ENCODE measurements at places on chromosomes 3 and 15.
A peak's percentile ranks its signal among the peaks of the same experiment; 100 is the strongest.

GRCh38 chr3:111073218-111073617, 1.6 kb downstream of the NECTIN3 start:
- DNase-seq: no peak

DNA sequence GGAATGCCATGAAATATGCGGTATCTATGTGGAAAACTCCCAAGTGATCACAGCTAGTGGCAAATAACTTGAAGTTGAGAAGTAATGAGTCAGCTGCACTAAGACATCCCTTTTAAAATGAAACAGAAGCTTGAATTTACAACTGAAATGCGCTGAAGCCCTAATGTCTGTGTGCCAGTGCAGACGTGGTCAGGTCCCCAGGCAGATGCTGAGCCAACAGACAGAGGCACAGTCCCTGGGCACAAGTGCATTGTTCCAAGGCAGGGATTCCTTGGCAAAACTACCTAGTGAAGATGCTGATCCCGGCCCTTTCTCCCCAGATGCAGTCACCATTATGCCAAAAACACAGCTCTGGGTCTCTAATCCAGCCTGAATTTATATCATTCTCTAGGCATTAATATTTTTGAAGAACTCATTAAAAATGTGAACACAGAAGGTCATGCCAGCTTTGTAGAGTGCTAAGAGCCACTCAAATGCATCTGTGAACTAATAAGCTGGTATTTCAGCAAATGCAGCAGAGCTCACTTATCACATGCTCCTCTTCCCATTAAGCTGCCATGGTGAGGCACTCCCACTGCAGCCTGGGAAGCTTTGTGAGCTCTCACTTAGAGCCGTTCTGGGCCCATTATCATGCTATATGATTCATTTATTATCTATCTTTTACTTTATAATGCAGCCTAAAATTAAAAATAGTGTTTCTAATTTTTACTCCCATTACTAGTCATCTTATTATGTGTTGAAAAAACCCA, 200.1 kb downstream of the GABRB3 start:
- no peak for DNase-seq

DNA sequence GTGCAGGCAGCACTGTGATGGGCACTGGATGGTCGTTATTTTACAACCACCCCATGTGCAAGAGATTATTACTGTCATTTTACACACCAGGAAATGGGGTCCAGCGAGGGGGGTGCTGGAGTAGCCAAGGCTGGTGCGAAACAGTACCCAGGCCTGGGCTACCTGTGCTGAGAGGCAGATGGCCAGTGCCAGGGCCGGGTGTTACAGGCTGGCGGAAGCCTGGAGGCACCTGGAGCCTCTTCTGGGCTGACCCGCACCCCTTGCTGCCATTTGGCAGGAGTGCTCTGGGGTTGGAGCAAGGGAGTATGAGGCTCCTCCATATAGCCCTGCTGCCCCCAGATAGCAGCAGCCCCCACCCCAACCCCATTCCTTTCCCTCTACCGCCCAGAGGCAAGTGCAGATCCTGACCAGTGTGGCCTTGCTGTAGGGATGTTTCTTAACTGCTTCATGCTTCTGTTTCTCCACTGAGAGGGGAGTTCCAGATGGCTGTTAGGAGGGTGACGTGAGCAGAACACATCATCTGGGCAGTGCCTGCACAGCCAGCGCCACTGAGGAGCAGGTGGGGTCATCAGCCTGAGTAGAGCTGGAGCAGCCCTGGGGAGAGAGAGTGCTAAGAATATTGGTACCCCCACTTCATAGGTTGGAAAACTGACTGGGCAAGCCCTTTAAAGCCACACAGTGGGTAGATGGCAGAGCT, 15.3 kb downstream of the SNX33 start:
- DNase-seq: no peak

GRCh38 chr3:120795959-120796358, 53.4 kb downstream of the GTF2E1 start:
- no peak for DNase-seq

- DNase-seq: no peak
These were observed 116.0 kb downstream of the P3H2 start for GRCh38 chr3:190004656-190005055.

- no peak for DNase-seq
These were observed 284.1 kb downstream of the IL5RA start for GRCh38 chr3:2826036-2826435.

DNA sequence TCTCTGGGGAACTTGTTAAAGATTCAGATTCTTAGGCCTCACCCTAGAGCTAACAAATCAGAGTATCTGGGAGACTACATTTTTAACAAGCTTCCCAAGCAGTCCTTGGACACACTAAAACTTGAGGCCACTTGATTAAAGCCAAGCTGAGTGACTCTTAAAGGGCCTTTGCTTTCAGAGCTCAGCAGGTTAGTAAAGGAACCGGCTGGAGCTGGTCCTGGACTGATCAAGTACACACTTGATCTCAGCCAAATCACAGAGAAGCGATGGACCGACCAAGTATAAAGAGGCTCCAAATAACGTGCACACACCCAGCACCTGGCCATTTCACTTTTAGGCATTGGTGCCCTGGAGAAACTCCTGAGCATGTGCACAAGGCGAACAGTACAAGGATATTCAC, 12.9 kb upstream of the TM6SF1 start:
- no peak for DNase-seq

- DNase-seq: no peak
These were observed 2.3 kb downstream of the B3GNT5 start for GRCh38 chr3:183255348-183255730.

DNA sequence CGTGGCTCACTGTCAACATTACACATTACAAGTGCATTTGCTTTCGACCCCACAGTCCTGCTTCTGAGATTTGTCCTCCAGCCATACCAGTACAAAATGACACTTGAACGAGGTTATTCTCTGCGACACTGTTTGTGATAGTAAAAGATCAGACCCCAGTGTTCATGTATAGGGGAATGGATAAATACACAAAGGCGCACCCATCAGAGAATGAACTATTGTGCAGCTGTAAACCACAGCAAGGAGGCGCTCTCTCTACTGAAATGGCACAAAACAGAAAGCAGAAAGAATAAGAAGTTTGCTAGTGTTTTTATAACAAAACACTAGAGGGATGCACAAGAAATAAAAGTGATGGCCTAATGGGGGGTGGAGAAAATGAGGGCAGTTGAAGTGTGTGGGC, 4.9 kb upstream of the CHSY1 start:
- DNase-seq: no peak

GRCh38 chr15:75198560-75199356, 2.9 kb upstream of the C15orf39 start:
- peak; percentile 50 for DNase-seq

- DNase-seq: no peak
These were observed 321.5 kb upstream of the IGF1R start for GRCh38 chr15:98326804-98327203.

DNA sequence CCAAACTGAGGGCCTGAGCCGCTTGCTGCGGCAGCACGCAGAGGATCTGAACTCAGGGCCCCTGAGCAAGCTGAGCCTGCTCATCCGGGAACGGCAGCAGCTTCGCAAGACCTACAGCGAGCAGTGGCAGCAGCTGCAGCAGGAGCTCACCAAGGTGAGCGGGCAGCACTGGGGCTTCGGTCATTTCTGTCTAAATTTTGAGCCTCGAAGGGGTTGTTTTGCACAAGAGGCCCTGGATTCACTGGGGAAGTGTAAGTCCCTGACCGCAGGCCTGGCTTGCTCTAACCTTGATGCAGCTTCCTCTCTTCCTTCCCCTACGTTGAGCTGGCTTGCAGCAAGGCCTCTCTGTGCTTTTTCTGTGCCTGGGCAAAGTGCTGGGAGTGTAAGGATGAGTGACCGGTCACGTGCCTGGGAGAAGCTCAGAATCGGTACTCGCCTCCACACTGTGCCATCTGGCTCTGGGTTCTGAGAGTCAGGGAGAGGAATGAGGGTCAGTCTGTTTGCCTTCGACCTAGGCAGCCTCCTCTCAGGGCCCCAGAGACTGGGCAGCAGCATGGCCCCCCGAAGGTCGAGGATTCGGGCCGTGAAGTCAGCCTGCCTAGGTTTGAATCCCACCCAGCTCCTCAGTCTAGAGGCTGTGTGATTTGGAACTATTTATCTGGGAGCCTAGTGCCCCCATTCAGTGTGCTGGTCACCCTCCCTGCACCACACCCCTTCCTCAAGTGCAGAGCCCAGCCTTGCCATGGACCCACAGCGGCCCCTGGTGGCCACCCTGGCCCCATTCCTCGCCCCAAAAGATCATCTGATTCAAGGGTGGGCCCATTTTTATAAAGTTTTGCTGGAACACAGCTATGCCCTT, 1.4 kb downstream of the FES start:
- no peak for DNase-seq

DNA sequence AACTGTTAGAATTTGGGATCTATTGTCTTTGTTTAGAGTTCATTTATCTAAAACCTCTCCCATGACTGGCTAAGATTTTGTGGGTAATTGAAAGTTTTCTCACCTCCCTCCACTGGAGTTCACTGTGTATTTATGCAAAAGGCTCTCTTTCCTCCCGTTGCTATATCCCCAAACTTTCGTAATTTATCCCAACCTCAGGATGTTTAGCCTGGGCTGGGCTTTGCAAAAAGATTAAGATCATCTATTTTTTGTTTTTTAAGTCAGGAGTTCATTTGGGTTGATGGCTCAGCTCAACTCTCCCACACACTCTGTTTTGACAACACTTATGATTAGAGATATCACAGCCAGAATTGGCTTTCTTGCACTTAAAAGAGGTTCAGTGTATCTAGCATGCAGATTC, 27.0 kb downstream of the SUCNR1 start:
- DNase-seq: no peak

DNA sequence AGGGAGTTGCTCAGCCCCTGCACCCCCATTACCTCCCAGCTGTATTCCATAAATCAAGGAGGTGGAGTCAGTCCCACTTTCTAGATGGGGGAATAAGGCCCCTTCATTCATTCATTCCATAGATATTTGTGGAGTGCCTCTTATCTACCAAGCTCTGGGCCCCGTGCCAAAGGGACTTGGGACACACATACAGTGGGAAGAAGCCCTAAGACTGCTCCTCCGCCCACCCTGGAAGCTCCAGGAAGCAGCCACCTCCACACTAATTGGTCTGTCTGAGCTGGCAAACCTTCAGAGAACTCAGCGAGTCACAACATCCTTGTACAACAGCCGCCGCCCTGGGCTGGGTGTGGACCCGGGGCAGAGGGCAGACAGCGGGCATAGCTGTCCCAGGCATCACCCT, 6.4 kb downstream of the STRA6 start:
- DNase-seq: peak; percentile 83

DNA sequence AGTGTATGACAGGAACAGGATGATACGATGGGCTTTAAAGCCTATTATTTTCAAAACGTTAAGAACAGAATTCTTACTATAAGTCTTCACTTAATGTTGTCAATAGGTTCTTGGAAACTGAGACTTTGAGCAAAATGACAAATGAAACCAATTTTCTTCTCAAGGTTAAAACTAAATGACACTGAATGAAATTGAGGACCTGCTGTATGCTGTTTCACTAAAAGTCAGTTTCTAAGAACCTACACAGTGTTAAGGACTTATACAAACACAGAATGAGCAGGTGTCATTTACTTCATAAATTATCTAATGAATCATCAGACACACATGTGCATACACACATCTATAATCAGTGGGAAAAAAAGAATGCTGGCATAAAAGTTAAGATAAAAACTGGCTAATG, 106.9 kb downstream of the RFTN1 start:
- DNase-seq: no peak

GRCh38 chr3:150588027-150588830, 14.9 kb upstream of the SELENOT start:
- no peak for DNase-seq

- DNase-seq: no peak
These were observed 26.9 kb downstream of the GASK1A start for GRCh38 chr3:43005981-43006380.

- DNase-seq: no peak
These were observed 86.6 kb upstream of the SNRK start for GRCh38 chr3:43199645-43200306.

- no peak for DNase-seq
These were observed 587.4 kb upstream of the SGO1 start for GRCh38 chr3:20773320-20773984.

- no peak for DNase-seq
These were observed 181.9 kb upstream of the UBE2E1 start for GRCh38 chr3:23623844-23624243.

DNA sequence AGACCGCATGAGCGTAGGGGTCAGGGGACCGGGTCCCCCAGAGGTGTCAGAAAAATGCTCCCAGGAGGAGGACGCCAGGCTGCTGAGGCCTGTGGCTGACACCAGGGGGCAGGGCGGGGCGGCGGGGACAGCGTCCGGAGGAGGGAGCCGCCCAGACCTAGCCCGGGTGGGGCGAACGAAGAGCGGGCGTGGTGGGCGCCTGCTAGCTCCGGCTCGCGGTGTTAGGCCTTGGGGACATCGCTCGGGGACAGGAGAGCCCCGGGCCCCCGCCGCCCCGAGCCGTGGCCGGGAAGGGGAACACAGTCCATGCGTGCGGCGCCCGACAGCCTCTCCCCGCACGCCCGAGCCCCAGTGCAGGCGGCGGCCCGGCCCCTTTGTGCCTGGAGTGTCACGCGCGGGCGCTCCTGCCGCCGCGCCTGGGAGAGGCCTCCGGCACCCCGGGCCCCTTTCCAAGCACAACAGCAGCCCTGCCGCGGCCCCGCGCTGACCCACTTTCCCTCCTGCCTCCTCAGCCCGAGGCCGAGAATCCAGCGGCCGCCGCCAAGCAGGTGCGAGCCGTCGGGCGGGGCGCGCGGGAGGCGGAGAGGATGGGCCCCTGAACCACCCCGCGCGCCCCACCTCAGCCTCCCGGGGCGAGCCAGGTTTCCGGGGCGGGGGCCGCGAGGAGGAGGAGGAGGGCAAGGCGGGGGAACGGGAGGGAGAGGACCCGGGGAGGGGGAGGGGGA, 111.0 kb upstream of the KLF13 start:
- peak; percentile 74 for DNase-seq

DNA sequence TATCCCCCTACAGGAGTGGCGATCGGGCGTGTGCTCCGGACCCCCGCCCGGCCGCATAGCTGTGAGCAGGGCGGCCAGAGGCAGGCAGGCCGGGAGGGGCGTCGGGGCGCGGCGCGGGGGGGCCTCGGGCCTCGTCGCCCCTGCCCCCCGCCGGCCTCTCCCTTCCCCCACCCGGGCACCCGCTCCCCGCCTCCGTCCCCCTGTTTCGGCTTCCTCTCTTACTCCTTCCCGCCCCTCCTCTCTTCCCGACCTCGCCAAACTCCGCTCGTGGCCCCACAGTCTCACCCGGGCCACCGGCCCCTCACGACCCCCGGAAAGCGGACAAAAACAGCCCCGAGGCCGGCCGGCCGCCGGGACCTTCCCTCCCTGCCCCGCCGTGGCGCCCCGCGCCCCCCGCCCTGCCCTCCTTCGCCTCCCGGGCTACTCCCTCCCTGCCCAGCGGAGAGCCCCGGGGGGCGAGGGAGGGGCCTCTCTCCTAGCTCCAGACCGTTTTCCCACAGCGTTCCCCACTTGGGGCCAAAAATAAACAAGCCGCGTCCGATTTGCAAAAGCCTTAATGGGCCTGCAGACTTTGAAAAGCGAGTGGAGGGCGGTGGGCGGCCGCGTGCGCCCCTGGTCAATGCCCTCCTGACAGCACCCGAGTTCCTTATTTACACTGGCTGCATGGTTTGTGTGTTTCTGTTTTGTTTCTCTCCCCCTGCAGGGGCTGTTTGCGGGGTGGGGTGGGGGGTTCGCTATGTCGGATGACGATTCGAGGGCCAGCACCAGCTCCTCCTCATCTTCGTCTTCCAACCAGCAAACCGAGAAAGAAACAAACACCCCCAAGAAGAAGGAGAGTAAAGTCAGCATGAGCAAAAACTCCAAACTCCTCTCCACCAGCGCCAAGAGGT, 1.0 kb downstream of the UBE2E1 start:
- no peak for DNase-seq

GRCh38 chr3:63979093-63979885, 44.0 kb downstream of the PSMD6 start:
- no peak for DNase-seq
